Activated naive CD4-positive, alpha-beta T cell treated with Interleukin-2 at 50 U/mL for 16 hours (primary cell): ENCODE measurements at places on chromosomes 7 and 10.

GRCh38 chr7:155653803-155654202, 9.3 kb downstream of the RBM33 start:
- DNase-seq: no peak

DNA sequence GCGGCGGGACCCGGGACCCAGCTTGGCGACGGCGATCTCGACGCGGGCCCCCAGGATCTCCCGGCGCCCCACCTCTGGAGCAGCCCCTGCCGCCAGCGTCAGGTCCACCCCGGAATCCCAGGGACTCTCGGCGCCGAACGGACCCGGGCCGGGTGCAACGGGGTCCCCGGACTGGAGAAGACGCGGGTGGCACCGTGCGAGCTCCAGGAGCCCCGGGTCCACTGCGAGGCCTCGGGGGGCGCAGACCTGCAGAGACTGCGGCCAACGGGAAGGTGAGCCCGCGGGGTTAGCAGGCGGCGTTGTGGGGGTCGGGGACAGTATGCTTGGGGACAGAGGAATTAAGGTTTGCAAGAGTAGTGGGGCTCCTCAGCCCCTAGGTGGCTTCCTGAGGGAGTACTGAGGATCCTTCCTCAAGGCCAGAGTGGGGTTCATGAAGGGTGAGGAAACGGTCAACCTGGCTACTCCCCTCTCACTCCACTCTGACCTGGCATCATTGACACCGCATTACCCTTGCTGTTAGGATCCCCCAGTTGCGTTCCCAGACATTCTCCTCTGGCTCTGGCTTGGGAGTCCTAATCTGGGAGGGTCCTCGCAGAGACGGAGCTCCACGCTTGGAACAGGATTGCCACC, 353 bp downstream of the EPHB6 start:
- no peak for DNase-seq

DNA sequence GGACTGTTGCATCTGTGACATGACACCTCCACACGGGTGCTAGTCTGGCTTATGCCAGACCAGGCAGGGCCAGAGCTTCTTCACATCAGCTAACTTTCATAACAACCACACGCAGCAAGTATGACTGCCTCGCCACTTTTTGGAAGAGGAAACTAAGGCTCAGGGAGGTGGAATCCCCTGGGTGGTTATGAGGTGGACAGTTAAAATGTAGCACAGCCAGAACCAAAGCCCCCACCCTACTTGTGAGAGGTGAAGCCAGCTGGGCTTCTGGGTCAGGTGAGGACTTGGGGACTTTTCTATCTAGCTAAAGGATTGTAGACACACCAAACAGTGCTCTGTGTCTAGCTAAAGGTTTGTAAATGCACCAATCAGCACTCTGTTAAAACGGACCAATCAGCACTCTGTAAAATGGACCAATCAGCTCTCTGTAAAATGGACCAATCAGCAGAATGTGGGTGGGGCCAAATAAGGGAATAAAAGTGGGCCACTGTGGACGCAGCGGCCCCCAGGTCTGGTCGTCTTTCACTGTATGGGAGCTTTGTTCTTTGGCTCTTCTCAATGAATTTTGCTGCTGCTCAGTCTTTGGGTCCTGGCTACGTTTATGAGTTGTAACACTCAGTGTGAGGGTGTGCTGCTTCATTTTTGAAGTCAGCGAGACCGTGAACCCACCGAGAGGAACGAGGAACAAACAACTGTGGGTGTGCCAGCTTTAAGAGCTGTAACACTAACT, 171.0 kb downstream of the PTPN20 start:
- DNase-seq: no peak

DNA sequence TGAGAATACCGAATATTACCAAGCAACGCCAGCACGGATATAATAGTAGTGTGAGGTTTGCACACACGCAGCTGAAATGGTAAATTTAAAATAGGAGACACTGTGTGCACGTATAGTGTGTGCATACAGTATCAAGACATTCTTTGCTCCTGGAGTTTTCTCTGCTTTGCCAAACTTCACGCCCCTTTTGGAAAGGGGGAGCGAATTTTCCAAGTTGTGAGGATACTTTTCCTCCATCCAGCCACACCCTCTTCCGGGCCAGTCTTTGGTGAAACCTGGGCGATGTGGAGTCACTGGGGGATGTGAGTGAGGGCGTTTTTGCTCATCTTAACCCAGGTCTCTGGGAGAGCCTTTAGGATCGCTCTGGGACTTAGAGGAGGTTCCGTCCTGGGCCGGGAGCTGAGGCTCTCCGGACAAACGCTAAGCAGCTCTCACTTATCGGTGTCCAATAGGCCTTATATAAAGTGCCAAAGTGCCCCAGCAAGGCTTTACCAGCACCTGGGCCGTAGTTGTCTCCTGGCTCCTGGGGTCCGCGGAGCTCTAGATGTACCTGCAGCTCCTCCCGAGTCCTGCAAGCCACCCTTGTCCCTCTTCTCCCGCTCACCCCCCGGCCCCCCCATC, 160.0 kb upstream of the MKI67 start:
- no peak for DNase-seq

GRCh38 chr7:153190452-153190851, 430.9 kb downstream of the ACTR3B start:
- DNase-seq: no peak

DNA sequence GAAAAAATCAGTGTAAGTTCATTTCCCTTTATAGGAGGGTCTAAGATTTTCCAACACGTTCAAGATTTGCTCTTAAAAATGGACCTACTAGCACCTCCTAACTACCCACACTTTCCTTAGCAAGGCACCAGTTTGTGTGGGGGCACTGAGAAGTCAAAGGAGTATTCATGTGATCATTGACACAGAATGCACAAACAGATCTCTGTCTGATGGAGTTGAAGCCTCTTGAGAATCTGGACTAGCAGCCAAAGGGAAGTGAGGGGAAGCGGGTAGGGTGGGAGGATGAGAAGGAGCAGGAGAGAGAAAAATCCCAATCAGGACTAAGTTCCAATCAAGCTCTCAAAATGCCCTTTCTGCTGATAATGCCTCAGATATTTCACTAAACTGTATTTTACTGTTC, 4.1 kb downstream of the MMS19 start:
- no peak for DNase-seq

DNA sequence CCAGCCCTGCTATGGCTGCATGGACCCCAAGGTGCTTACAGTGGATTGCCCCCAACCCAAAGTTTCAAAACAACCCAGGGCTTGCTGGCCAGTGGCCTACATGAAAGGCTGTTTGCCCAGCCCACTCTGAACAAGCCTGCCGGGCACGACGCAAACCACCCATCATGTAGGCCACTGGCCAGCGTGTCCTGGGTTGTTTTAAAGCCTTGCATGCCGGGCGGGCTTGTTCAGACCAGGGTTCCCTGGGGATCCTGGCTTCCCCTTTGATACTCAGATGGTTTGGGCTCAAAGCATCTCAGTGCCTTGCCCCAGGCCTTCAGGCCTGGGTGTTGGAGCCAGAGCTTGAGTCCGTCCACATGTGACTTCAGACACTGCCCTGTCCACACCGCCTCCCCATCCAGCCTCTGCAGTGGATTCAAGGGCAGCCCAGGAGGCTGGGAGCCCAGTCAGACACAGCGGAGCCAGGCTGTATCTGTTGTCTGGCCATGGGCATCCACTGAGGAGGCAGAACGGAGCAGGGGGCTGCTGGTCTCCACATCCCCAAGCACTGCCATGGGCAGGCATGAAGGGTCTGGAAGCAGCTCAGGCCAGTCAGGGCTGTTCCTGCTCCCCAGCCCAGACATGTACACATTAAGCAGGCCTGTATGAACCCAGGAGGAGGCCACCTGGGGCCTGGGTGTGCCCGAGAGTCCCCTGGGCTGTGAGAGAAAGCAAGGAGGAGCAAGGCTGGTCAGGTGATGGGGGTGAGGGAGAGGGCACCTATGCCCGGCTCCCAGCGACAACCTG, 4.0 kb upstream of the ADIRF start:
- DNase-seq: no peak

DNA sequence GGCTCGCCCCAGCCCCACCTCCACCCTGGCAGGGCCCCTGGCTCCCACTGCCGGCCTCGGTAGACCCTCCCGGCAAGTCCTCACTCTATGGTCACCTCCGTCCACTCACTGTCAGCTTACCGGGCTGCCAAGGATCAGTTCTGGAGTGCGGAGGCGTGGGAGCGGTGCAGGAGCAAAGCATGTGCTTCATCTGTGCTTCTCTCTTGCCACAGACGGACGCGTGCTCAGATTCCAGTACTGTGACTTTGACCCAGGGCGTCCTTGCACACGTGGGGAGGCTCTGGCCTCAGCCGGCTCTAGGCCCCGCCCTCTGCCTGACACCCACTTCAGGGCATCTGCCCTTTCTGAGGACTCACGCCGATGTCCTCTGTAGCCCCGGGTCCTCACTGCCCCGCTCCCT, 547.5 kb upstream of the FOXK1 start:
- no peak for DNase-seq

- DNase-seq: no peak
Observed at GRCh38 chr10:49331431-49331830, 32.5 kb downstream of the C10orf71 start.

- no peak for DNase-seq
Observed at GRCh38 chr10:132481690-132482089, 55.9 kb upstream of the INPP5A start.

DNA sequence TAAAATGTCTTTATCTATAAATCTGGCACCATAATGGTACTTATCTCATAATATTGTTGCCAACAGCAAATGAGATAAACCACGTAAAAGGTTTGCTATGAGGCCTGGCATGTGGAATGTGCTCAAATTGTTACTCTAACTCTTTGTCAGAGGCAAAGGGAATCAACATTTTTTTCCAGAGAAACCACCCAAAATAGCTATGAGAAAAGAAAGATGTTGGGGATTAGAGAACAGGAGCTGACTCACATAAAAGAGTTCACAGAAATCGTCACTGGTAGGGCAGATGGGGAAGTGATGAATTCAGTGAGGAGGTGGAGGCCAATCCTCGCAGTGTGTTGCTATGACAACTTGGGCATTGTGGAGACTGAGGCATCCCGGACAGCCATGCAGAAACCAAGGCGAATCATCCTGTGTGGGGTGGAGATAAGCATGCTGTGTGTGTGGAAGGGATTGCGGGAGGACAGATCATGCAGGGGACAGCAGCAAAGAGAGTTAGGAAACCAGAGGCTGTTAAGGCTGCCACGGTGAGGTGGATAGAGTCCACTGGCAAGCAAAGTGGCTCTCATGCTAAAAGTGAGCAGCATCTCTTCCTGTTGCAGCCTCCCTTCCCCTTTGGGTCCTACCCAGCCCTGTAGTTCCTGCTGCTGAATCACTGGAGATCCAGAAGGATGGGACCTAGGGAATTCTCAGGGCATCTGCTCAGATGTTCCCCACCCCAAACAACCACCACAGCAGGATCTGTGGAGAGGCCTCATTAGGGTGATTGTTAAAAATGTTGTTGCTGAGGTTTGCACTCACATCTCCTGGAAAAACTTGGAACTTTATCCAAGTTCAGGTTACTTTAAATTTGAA, 103.9 kb downstream of the CUBN start:
- peak; percentile 78 for DNase-seq

- no peak for DNase-seq
Observed at GRCh38 chr10:103491729-103492364, 1.7 kb upstream of the NEURL1 start.

DNA sequence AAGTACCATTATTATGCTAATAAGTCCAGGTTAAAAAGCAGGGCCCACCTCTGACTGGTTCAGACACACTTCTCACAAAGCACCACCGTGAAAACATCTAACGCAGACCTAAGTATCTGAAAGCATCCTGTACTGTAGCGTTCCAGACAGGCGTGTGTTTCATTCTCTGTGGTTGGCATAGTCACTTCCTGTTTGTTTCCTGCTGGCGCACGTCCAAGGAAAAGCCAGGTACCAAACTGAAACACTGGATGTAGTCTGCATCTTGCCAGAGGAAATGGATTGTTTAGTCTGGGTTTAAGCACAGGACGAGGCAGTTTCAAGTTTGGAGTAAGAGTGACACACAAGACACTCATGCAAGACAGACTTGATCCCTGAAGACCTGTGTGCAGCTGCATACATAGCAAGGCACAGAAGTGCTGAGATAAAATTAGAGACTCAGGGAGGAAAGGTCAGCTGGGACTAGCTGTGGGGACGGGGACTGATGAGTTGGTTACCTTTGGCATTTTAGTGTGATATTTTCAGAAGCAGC, 23.3 kb downstream of the BPGM start:
- peak; percentile 71 for DNase-seq

DNA sequence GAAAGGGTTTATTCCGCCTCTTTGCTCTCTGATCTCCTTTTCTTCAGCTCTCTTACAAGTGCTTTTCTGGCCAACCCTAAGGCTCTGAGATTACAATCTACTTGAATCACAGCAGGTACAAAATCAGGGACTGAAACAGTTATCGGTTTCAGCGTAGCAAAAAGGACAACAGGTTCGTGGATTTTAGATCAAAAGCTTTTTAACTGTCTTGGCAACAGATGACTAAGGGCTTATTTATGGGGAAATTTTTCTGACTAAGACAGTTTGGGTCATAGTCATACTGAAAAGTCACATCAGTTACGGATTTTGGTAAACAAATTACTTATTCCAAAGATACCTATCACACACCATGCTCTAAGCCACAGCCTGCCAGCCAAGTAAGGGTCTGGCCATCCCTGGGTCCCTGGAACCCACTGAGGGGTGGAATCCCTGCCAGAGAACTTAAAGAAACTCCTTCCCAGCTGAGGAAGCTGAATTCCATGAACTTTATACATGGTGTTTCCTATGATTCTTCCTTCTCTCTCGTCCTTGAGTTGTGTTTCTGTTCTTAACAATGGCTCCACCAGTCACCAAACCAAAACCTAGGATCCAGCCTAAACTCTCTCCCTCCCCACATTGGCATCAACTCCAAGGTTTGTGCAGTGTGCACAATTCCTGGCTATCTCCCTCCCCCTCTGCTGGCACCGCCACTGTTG, 169.3 kb downstream of the FAM107B start:
- peak; percentile 57 for DNase-seq

GRCh38 chr10:117239051-117239450, 1.9 kb upstream of the SLC18A2 start:
- DNase-seq: no peak

- no peak for DNase-seq
Observed at GRCh38 chr7:105613611-105614330, 32.5 kb upstream of the EFCAB10 start.

GRCh38 chr10:120381931-120382330, 75.1 kb upstream of the PLPP4 start:
- DNase-seq: no peak

- DNase-seq: no peak
Observed at GRCh38 chr10:1531883-1532597, 205.3 kb downstream of the ADARB2 start.

DNA sequence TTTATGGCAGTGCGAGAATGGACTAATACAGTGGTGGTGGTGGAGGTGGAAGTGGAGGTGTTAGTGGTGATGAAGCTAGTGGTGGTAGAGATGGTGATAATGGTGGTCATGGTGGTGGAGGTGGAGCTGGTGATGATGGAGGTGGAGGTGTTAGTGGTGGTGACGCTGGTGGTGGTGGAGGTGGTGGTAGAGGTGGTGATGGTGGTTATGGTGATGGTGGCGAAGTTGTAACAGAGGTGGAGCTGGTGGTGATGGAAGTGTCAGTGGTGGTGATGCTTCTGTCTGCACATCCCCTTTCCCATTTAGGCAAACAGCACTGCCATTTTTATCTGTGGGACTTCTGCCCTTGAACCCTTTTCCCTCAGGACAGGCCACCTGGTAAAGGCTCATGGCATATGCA, 7.4 kb upstream of the PTPRN2 start:
- DNase-seq: no peak

GRCh38 chr10:99325281-99325680, 3.9 kb upstream of the CNNM1 start:
- DNase-seq: no peak

GRCh38 chr7:77606562-77606961, 69.5 kb downstream of the PTPN12 start:
- no peak for DNase-seq
